ENCODE measurements at places on chromosomes 3 and 15.

DNA sequence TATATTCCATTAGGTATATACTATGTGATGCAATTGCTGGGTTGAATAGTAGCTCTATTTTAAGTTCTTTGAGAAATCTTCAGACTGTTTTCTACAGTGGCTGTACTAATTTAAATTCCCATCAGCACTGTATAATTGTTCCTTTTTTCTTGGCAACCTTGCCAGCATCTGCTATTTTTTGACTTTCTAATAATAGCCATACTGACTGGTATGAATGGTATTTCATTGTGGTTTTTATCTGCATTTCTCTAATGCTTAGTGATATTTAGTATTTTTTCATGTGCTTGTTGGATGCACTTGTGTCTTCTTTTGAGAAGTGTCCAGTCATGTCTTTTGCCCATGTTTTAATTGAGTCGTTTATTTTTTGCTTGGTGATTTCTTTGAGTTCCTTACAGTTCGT is 145.1 kb upstream of the PLSCR5 start:
- DNase-seq, result no peak

GRCh38 chr3:195698647-195699387 is 22.0 kb upstream of the MUC20 start:
- DNase-seq, result no peak

- no peak for DNase-seq
Observed at GRCh38 chr3:168398371-168399025, 302.8 kb upstream of the GOLIM4 start.

DNA sequence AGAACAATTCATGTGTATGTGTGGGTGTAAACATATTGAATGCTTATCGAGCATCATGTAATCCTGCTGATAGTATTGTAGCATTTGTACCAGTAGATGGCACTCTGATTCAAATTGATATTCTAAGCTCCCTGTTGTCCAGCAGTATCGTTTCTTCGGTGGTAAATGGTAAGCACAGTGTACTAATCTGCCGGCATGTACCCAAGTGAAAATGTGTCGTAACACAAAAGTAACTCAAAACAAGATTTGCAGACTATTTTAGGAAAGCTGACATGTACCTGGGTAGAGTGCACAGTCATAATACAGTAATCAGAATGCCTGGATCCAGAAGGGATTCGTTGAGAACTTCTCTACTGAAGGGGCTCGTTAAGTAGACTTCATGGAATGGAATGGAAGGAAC is 31.7 kb upstream of the MNS1 start:
- DNase-seq, result peak; percentile 74

DNA sequence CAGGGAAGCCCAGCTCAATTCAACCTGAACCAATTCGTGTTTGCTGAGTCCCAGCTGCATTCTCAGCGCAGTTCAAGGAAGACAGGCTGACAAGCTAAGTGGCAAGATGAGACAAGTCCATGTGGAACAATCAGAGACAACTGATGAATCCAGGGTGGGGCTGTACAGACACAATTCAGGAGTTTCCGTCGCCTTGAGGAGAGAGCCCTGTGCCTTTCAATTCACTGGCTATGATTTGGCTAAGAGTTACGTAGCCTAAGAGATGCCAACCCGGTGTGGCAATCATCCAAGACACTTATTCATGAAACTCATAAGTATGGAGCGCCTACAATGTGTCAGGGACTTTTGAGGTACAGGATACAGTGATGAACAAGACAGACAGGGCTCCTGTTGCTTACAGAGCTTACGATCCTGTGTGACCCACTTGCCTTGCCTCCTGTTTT is 15.5 kb upstream of the ZBED2 start:
- no peak for DNase-seq

DNA sequence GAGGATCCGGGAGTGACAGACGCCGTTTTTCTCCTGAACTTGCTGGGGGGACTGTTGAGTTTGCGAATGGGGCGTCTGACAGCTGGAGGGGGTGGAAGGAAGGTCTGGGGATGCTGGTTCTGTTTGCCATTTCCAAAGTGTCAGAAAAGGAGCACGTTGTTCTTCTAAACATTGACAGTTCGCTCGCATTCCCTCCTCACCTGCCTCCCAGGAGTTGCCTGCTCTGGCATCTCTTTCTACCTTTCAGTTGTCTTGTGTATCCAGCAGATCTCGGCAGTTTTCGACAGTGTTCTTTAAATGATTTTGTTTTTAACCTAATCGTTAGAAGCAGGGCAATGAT is 829 bp downstream of the SELENOT start:
- no peak for DNase-seq

GRCh38 chr3:154970797-154971196 is 109.3 kb upstream of the MME start:
- no peak for DNase-seq

- DNase-seq, result no peak
Observed at GRCh38 chr3:36381311-36381956, 1.1 kb downstream of the STAC start.

- no peak for DNase-seq
Observed at GRCh38 chr3:48208076-48208475, 15.2 kb upstream of the CAMP start.

DNA sequence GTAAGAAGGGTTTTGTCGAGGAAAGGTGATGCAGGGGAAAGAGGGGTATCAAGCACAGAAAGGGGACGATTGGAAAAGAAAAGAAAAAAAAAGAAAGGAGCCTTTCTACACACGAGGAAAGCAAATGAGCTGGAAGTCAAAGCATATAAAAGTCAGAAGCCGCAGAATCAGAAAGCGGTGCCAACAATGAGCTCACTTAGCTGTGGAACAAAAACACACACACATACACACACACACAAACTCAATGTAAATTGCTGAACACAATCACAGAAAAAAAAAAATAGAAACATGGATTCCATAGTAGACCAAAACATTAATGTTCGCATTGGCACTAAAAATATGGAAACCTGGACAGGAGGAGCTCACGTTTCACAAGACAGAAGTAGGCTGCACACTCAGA is 63.4 kb upstream of the FEZF2 start:
- DNase-seq, result no peak

DNA sequence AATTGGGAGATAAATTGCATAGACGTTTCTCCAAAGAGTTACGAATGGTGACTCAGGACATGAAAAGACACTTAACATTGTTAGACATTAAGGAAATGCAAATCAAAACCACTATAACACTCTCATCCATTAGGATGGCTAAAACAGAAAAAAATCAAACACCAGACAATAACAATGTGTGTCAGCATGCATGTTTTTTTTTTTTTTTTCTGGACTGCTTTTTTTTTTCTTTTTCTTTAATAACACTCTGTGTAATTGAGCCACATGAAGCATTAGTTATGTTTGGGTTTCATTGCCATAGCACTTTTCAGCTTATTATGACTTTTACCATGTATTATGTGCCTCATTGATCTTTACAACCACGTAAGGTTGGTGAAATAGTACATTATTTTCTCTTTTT is 95.0 kb downstream of the NFKBIZ start:
- no peak for DNase-seq

GRCh38 chr15:67120009-67120838 is 54.8 kb downstream of the SMAD3 start:
- no peak for DNase-seq

- DNase-seq, result peak; percentile 79
Observed at GRCh38 chr3:155572085-155572484, 172.8 kb downstream of the PLCH1 start.

DNA sequence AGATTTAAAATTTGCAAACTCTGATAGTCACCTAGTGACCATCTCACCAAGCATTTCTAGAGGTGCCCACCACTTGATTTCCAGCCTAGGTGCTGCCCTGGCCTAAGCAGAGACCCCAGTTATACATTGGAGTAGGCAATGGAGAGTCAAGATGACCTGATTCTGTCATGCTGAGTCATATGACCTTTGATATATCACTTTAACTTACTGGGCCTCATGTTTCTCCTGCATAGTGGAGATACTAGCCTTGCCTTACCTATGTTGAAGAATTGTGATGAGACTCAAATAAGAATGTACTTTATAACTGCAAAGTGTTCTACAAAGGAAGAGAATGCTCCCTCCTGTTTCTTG is 75.5 kb upstream of the XCR1 start:
- no peak for DNase-seq

DNA sequence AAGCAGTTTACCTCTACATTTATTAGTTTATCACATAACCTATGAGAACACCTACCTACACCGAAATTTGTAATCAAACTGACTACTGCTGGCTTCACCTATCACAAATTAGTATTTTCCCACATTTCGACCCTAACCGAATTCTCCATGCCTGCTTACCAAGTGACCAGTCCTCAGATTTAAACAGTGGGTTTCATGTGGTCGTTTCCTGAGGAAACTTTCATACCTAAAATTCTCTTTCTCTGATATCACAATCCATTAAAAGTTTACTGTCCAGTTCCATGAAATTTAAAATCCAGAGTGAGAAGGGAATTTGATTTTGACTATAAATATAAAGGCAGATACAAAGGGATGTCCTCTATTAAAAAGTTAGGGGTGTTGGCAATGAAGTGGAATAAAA is 1.9 kb downstream of the PLOD2 start:
- DNase-seq, result no peak

DNA sequence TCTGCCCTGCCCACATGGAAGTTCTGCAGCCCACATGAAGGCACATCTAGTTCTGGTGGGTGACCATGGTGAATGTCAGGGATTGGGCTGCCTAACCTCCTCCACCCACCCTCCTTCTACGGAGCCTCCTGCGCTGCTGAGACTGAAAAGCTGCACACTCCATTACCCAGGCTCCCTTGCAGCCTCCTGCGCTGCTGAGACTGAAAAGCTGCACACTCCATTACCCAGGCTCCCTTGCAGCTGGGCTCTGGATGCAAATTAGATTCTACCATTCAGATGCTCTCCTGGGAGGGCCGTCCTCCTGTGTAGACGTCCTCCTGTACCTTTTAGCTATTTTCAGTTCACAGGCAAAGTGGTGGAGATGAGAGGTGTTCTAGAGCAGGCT is 32.1 kb downstream of the POMGNT2 start:
- DNase-seq, result no peak

DNA sequence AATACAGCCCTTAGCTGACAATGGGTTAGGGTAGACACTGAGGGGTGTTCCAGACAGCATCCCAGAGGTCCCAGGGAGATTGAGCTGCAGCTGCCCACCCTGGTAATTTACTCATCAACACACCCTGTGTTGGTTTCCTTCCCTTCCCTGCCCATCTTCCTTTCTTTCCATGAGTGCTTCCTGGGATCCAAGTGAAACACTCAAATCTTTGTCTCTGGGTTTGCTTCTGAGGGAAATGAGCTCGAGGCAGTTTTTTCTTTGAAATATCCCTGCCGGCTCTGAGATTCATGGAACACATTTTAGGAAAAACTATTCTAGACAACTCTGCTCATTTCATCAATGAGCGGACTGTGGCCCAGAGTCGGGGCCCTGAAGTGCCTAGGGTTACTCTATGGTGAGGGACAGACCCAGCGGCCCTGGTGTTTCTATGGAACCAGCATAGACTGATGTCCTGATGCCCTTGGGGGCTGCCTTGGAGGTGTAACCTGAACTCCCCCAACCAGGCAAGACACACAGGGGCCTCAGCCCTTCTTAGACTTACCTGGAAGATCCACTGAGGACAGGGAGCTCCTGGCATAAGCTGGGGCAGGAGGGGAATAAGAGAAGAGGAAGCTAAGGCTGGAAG is 14.9 kb upstream of the CSRNP1 start:
- DNase-seq, result no peak

- DNase-seq, result no peak
Observed at GRCh38 chr15:74788042-74788682, 6.3 kb downstream of the CSK start.

DNA sequence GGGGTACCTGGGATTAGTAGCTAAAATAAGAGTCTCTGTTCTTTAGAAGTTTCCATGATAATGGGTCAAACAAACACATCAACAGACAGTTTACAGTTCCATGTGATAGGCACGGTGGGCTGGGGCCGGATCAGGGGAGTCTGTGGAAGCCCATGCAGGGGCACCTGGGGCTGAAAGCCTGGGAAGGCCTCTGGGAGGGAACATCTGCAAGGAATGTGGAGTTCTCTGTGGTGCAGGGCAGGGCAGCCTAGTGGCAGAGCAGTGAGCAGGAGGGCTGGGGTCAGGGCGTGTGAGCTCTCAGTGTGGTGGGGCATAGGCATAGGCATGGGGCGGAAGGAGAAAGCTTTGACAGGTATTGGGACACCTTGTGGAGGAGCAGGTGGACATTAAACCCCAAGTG is 207.7 kb upstream of the TRIM42 start:
- no peak for DNase-seq

DNA sequence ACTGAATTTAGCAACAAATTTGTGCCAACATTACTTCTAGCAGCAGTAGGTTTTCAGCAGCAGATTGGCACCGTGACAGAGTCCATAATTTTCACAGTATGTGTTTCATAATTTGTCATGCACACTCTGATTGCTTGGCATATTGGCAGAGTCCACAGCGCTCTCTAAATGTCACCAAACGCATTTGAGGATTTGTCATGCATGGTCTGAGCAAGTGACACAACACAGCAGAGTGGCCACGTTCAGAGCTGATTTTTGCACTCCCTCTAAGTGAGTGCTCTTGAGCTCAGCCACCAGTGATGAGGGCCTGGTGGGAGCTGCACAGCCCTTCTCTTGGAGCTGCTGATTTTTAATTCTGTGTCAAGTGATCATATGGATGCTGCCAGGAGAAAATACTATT is 1270.8 kb downstream of the ROBO1 start:
- peak; percentile 78 for DNase-seq

DNA sequence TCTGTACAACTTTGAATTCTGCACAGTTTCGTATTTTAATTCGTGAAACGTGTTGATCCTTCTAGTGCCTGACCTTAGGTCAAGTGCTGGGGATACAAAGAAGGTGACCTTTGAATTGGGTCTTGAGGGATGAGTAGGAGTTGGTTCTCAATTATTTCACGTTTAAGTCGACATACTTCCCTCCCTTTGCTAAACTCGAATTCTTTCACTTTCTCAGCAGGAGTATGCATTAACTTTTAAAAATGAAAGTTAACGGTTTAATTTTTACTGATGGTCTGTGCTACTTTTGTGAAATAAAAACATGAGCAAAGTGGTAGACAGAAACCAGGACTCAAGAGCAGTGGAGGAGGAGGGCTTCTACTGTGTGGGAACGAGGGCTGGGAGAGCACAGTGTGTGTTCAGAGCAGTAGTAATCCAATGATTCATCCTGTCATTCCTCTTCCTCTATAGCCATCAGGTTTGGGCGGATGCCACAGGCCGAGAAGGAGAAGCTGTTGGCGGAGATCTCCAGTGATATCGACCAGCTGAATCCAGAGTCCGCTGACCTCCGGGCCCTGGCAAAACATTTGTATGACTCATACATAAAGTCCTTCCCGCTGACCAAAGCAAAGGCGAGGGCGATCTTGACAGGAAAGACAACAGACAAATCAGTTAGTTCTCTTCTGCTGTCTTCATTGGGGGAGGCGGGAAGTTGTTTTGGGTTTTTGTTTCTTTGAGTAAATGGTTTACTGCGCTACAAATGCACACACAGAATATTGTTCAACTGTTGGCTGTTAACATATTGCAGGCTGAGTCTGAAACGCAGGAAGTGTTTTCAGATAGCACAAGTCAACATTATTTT is 78.6 kb upstream of the TSEN2 start:
- no peak for DNase-seq

DNA sequence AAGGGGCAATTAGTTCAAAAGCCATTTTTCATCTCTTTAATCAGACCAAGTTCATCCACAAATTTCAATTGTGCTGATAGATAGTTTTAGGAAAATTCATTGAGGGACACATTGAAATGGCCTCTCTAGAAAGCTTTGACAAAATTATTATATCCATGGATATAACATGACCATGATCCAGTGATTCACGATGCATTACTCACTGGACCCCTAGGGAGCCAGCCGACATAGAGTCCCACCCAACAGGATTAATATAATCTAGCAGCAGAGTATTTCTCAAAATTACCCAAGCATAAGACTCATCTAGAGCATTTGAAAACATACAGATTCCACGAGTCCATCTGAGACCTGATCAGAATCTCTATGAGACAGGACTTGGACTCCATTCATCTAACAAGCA is 100.3 kb downstream of the FRMD5 start:
- DNase-seq, result no peak

Measured in NCI-H1694 (cell line).